ENCODE measurements at places on chromosomes 3 and 15. TPM values are rescaled to one million over a fixed set of nuclear protein-coding genes. Genes with fewer than 3 reads are reported as not detected.

DZIP1L gene
- total RNA-seq: 10.2 TPM

MESP2 gene
- not detected for total RNA-seq

ZNF660 gene
- total RNA-seq: 2.9 TPM

CCR3 gene
- not detected for total RNA-seq

LRRN1 gene
- 58.4 TPM for total RNA-seq

CD47 gene
- total RNA-seq: 90.1 TPM

C3orf85 gene
- not detected for total RNA-seq

MYZAP gene
- 25.1 TPM for total RNA-seq

RSL24D1 gene
- 51.5 TPM for total RNA-seq

RBM5 gene
- 260 TPM for total RNA-seq

ATP13A5 gene
- not detected for total RNA-seq

RASGRF1 gene
- 0.09 TPM for total RNA-seq

Data from prostate gland (tissue), 2 donors.